Activated CD4-positive, CD25-positive, alpha-beta regulatory T cell treated with anti-CD3 and anti-CD28 coated beads, Interleukin-2, amount 50 U/mL, for 16 hours (primary cell): ENCODE measurements at places on chromosomes 7 and 10.

GRCh38 chr7:32063614-32064013 is 6.6 kb downstream of the PDE1C start:
- no peak for DNase-seq

DNA sequence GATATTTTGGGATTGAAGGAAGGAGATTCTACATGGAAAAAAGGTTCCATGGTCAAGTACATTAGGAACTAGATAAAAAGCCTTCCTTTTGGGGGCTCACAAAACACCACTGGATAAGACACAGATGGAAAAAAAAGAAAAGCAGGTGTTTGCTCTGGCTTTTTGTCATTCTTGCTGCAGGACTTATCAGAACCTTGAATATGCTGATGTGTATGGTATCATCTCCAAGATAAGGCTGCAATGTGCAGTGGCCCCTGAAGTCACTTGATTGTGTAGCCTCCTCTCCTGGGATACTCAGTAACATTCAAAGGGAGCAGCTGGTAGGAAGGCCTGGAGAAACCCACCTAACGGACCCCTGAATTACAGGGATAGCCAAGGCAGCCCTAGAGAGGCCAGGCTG is 54.1 kb upstream of the CARD11 start:
- no peak for DNase-seq

GRCh38 chr7:136193940-136194339 is 216.8 kb upstream of the MTPN start:
- DNase-seq, result no peak

DNA sequence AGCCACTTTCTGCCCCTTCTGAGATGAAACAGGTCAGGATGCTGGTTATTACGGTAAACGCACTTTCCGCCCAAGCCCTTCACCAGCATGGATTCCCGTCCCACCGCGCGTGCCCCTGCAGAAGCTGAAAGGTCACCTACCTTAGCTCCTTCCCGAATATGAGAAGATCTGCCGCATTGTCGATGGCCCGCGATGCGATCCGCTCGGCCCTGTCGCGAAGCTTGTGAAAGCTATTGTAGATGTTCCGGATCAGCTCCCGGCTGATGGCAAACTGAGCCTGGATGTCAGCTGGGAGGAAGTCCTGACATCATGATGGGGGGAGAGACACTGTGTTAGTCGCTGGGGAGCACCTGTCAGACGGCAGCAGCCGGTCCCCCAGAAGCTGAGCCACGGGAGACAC is 22.1 kb downstream of the NUDT1 start:
- no peak for DNase-seq

DNA sequence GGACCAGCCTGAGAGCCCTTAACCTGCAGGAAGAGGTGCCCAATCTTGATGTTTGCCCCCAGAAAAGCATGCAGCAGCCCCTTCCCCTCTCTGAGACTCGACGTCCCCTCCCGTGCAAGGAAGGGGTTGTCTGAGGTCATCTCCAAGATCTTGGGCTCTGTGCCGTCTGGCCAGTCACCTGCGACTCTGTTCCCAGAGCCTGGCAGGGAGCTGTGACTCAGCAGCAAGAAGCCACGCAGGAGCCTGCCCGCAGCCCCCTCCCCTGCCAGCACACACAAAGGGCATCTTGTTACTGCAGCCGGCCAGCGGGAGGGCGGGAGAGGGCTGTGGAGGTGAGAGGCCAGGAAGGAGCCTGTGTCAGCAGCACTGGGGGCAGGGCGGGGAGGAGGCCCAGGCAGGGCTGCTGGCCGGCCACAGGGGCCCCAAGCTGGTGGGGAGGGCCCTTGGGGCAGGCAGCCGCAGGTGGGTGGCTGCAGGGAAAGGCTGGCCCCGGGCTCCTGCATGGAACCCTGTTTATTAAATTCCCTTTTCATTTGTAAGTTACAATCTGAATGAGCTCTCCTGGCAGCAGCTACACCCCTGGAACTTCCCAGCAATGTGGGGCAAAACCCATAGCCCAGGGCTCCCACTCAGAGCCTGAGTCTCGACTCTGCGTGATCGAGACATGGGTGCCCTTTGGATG is 103.7 kb upstream of the ZMIZ1 start:
- no peak for DNase-seq

DNA sequence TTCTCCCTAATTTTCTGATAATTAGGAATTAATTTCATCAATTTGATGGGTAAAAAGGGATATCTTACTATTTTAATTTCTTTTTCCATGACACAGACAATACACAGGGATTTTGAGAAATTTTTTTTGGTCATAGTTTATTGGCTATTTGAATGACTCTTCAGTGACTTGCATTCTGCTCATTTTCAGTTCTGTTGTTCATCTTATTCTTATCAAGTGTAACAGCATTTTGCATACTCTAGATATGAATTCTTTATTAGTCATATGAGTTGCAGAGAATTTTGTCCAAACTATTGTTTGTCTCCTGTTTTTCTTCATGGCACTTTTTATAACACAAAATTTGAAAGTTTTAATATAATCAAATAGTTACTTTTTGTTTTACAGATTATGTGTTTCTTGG is 41.7 kb downstream of the MKLN1 start:
- DNase-seq, result no peak

GRCh38 chr10:62073429-62073828 is 171.9 kb downstream of the ARID5B start:
- no peak for DNase-seq

DNA sequence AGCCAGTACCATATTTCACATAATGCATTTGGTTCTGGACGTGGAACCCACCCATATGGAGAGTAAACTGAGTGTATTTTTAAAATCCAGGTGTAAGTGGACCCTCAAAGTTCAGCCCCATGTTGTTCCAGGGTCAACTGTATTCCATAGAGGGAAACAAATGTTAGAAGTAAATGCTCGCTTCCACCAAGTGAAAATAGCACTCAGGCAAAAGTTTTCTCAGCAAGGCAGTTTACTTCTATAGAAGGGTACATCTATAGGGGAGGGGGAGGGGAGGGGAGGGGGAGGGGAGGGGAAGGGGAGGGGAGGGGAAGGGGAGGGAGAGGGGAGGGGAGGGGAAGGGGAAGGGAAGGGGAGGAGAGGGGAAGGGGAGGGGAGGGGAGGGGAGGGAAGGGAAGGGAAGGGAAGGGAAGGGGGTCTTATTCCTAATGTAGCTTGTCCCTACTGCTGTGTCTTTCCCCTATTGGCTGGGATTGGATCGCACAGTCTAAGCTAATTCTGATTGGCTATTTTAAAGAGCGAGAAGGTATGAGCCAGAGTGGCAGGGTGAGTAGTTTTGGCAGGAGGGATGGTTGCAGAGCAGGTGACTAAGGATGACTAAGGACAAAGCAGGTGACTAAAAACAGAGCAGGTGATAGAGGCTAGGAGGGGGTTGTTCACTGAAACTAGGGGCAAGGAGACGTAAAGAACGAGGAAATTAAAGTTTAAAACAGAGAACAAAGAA is 29.1 kb downstream of the GARIN1A start:
- no peak for DNase-seq

GRCh38 chr7:129240119-129240820 is 15.4 kb downstream of the AHCYL2 start:
- DNase-seq, result no peak

- DNase-seq, result no peak
These were observed 102.8 kb downstream of the KAT6B start for GRCh38 chr10:74929197-74929596.

GRCh38 chr7:142587578-142588191 is 161.6 kb upstream of the PRSS1 start:
- DNase-seq, result no peak

DNA sequence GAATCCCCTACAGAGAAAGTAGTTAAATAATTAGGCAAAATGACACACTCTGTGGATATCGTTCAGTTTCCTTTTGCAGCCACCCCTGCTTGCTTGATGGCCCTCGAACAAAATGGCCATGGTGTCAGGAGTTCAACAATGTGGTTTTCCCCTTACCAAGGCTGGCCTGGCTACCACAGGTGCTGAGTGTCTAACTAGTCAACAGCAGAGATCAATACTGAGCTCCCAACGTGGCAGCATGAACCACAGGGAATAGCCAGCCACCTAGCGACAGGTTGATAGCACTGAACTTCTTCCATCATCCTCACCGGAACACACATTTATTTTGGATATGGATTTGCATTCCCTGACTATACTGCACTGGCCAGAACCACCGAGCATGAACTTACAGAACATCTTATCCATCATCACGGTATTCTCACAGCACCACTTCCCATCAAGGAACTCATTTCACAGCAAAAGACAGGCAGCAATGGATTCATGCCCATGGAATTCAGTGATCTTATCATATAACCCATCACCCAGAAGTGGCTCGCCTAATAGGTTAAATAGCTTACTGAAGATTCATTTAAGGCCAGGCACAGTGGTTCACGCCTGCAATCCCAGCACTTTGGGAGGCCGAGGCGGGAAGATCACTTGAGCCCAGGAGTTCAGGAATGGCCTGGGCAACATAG is 6.3 kb downstream of the C10orf67 start:
- DNase-seq, result no peak

GRCh38 chr10:127968027-127968441 is 61.1 kb downstream of the PTPRE start:
- DNase-seq, result no peak

- no peak for DNase-seq
These were observed 35.2 kb upstream of the WDFY4 start for GRCh38 chr10:48649349-48649944.

- no peak for DNase-seq
These were observed 59.1 kb upstream of the CALD1 start for GRCh38 chr7:134720091-134720935.

DNA sequence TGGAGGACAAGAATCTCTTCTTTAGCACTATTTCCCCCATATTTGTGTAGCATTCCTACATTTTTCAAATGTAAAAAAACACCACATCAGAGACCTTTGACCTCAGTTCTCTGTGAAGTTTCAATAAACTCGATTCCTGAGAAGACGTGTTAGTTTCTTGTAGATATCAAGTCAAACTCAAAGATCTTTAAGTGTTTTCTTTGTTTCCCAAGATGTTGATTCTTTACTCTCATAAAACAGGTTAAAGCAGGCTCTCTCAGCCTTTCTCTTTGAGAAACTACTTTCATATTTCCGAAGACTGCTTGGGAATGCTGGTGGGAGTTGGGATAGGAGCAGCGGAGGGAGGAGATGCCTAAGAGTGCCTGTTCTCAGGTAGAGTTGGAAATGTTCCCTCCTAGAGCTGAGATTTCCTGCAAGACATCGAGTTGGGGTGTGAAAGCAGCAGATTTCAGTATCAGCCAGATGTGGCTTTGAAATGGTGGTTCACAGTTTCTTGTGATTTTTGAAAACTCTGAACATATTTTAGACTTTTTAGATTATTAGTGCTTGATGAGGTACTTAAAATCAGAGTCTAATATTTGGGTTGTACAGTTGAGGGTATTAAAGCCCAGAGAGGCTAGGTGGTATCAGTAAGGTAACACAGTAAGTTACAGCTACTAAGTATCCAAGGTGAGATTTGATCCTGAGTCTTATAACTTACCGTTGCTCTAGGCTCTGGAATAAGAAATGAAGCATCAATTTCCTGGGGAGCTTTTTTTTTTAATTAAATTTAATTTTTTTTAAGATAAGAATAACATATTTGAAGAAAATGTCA is 13.9 kb downstream of the ADK start:
- DNase-seq, result no peak

DNA sequence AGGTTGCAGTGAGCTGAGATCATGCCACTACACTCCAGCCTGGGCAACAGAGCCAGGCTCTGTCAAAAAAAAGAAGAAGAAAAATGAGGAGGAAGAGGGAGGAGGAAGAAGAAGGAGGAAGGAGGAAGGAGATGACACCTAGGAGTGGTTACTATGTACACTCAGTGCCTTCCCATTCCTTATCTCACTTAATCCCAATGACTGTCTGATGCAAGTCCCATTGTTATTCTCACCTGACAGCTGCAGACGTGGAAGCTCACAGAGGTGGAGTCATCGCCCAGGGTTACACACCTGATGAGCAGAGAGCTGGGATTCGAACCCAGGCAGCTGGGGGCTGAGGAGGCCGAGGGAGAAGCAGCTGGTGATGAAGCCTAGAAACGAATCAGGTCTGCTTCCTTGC is 258.8 kb downstream of the SNX10 start:
- DNase-seq, result no peak

DNA sequence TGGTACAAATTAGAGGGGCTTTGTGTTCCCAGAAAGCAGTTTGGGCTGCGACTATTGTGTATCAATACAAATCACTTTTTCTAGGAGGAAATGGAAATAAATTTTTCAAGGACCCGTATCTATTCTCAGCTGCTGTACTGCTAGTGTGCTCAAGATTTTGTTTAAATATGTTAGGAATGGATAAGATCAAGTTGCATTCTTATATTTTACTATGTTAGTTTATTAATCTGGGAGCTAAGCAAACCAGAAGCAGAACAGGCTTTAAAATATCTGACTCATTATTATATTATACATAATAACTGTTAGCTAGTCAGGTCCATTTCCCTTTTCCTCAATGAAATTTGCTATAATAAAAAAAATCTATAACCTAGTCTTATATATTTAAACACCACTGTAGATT is 11.1 kb upstream of the GLCCI1 start:
- DNase-seq, result no peak

DNA sequence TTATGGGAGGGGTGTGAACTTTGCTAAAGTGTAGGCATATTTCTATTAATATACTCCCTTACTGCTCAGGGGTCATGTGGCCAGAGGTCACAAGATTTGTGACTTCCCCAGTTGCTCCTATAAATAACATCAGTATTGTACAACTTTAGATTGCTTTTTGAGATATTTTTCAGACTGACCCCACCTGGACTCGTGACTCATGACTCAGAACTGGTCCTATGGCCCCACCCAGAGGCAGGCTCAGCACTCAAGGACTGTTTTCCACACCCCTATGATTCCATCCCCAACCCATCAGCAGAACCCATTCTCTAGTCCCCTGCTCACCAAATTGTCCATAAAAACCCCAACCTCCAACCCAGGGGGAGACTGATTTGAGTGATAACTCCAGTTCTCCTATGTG is 2.7 kb upstream of the CUL2 start:
- DNase-seq, result no peak

DNA sequence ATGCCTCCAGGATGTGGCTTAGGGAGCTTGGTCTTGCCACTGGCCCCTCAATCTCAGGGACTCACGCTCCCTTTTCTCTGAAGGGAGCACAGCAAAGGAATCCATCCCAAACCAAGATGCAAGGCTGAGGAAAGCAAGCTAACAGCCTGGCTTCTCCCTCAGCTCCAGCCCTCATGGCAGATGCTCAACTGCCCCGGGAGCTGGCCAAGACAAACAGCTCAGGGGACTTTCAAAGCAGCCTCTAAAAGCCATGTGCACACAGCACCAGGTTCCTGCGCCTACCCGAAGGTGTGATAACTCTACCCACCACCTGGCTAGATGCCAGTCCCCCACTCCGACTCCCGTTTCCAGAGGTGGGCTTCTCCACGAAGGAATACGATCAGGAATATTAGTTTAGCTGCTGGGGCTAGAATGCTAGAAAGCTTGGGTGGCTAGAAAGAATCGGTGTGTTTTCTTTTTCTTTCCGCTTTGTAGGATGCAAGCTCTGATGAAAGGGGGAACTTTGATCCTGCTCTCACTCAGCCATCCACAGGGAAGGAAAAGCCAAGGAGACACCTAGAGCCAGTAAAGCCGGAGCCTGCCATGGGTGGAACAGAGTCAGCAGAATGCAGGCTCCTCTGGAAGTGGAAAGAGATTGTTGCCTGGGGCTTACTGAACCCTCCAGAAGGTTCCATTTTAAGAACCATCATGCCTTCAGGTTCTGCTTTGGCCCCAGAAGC is 89.0 kb upstream of the FGFR2 start:
- DNase-seq, result no peak

- no peak for DNase-seq
These were observed 167.8 kb downstream of the CCDC71L start for GRCh38 chr7:106493041-106493731.

- DNase-seq, result no peak
These were observed 58.0 kb downstream of the CREM start for GRCh38 chr10:35184527-35185171.
